ENCODE measurements at places on chromosomes 3 and 15.

GRCh38 chr15:56038015-56038414, 44.6 kb upstream of the NEDD4 start:
- no peak for DNase-seq

DNA sequence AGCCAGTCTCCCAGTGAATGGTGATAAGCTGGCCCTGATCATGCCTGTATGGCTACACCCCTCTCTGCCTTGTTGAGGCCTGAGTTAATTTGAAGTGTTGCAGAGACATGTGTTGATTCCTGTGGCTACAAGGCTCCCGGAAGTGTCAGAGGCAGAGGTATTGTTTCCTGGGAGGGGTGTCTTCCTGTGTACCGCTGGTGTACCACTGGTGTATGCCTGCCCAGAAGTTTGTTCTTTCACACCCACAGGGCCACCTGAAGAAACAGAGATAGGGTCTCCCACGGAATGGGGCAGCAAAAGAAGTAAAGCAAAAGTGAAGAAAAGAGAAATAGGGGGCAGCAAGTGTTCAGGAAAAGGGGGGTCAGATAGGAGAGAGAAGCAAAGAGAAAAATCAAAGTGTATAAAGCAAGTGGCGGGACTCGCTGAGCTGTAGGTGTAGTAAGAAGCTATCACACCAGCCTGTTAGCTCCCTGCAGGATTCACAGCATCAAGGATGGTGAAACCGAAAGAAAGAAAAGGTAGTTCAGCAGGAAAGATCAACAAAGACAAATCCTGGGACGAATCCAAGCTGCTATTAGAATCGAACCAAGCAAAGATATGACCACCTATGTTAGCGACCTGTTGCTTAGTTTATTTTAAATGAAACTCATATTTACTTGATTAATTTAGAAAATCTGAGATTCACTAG, 36.6 kb upstream of the CD47 start:
- DNase-seq: no peak

- DNase-seq: no peak
These were observed 1305.0 kb downstream of the ROBO2 start for GRCh38 chr3:78344918-78345317.

GRCh38 chr15:88454236-88454635, 13.0 kb downstream of the MRPL46 start:
- no peak for DNase-seq

Data from NCI-H1105 treated with DMSO at 0.1 percent for 48 hours (cell line).